Upper lobe of left lung (tissue), 6 donors: ENCODE measurements at places on chromosomes 2 and 18. TPM values are rescaled to one million over a fixed set of nuclear protein-coding genes. Genes with fewer than 3 reads are reported as not detected.

Gene MATN3
- total RNA-seq, result 6.4 TPM

DNA sequence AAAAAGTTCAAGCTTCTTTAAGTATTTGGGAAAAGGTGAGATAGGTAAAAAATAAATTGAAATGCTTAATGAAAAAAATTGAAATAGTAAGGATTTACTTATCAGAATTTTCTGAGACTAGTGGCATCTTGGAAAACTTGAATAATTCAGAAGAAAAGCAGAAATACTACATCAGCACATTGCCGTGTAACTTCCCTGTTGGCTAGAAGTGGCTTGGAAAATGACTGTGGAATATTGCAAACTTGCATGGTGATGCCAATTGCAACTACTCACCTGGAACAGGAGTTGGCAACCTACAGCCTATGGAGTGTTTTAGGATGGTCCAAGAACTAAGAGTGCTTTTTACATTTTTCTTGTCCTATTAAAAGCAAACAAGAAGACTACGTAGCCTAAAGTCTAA, 603.5 kb upstream of the VRK2 start:
- DNase-seq, result no peak
- no peaks in the 10 kb centered on the region for H3K4me1 ChIP-seq
- H3K4me3 ChIP-seq, result no peak overlapping the region

Gene GPR45
- total RNA-seq, result not detected

GRCh38 chr2:222877556-222878300, 16.9 kb downstream of the ACSL3 start:
- no peak for DNase-seq
- H3K27ac ChIP-seq, result no peak overlapping the region
- no peaks in the 10 kb centered on the region for H3K36me3 ChIP-seq
- no peaks in the 10 kb centered on the region for H3K27me3 ChIP-seq
- no peak overlapping the region for H3K4me3 ChIP-seq
- peaks cover 16% of the 10 kb centered on the region for H3K4me1 ChIP-seq

DNA sequence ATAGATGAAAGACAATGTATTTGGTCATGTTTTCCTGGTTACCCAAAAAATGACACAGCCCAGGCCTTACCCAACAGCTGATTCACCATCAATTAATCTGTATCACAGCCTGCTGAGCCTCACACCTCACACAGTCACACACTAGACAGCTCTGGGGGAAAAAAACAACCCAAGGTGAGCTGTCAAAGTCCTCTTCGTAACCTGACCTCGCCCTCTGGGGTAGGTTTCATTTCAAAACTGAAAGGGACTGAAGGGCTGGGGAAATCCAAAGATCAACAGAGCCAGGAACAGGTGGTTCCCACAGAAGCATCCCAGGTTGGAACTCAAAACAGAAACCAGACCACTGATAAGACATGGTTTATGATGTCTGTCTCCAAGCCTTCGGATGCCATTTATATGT, 18.2 kb upstream of the PCBP1 start:
- no peak for DNase-seq
- H3K27ac ChIP-seq, result peak overlapping the region; percentile 71
- peaks cover 29% of the 10 kb centered on the region for H3K4me1 ChIP-seq
- H3K27me3 ChIP-seq, result no peaks in the 10 kb centered on the region
- peaks cover 10% of the 10 kb centered on the region for H3K36me3 ChIP-seq

DNA sequence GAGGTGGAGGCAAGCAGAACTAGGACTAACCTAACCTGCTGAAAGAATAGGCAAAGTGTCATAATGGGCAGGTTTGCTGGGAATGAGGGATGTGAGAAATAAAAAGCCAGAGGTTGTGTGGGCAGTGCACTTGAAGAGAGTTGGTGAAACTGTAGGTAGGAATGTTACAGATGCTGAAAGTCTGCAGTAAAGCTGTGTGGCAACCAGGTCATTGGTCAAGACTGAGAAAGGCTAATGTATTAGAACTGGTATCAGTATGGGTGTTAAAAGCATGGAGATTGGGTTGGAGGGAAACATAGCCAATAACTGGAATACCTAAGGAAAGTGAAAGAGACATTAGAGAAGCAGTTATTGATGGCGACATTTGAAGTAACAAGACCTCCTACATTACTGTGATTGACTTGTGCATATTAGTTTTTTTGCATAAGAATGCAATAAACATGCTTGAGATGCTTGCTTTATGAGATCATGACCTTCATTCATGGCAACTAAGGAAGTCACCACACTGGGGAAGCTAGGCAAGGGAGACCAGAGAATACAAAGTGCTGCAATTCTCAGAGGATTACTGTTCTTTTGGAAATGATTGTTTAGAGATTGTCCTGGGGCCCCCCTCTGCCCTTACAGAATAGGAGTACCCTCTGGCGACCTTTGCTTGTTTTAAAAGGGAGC, 11.8 kb downstream of the GULP1 start:
- H3K4me3 ChIP-seq, result no peak overlapping the region
- no peaks in the 10 kb centered on the region for H3K27me3 ChIP-seq
- no peaks in the 10 kb centered on the region for H3K4me1 ChIP-seq
- H3K36me3 ChIP-seq, result no peaks in the 10 kb centered on the region

- no peaks in the 10 kb centered on the region for H3K27me3 ChIP-seq
- H3K4me1 ChIP-seq, result no peaks in the 10 kb centered on the region
- H3K4me3 ChIP-seq, result no peak overlapping the region
- H3K36me3 ChIP-seq, result no peaks in the 10 kb centered on the region
- DNase-seq, result no peak
- no peak overlapping the region for H3K27ac ChIP-seq
Observed at GRCh38 chr2:105929516-105929915, 184.8 kb downstream of the NCK2 start.

- H3K4me3 ChIP-seq, result no peak overlapping the region
- DNase-seq, result no peak
- H3K27ac ChIP-seq, result no peak overlapping the region
- H3K27me3 ChIP-seq, result no peaks in the 10 kb centered on the region
- H3K4me1 ChIP-seq, result no peaks in the 10 kb centered on the region
- H3K36me3 ChIP-seq, result no peaks in the 10 kb centered on the region
Observed at GRCh38 chr2:19611491-19612332, 253.3 kb upstream of the OSR1 start.

DNA sequence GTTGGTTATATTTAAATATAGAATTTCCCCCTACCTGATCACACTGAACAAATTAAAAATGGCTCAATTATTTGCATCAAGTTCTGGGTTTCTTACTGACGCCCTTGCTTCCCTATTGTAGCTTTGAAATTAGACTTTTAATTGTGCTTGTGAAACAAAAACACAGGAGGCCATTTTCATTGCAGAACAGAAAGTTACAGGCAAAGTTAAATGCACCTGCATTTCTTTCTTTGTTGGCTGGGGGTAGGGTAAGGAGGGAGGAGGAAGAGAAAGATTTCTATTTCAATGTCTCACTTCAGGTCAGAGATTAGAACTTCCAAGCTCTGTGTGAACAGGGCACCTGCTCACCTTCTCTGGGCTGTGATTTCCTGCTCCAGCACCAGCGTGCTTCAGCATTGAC, 199.6 kb downstream of the BCL11A start:
- DNase-seq, result no peak
- no peaks in the 10 kb centered on the region for H3K27me3 ChIP-seq
- no peak overlapping the region for H3K27ac ChIP-seq

- no peaks in the 10 kb centered on the region for H3K4me1 ChIP-seq
- no peak overlapping the region for H3K4me3 ChIP-seq
Observed at GRCh38 chr18:8863427-8863826, 158.1 kb downstream of the MTCL1 start.

- no peaks in the 10 kb centered on the region for H3K4me1 ChIP-seq
- DNase-seq, result no peak
- H3K27ac ChIP-seq, result no peak overlapping the region
- H3K4me3 ChIP-seq, result no peak overlapping the region
- H3K27me3 ChIP-seq, result no peaks in the 10 kb centered on the region
- no peaks in the 10 kb centered on the region for H3K36me3 ChIP-seq
Observed at GRCh38 chr2:151900331-151900730, 72.1 kb upstream of the ARL5A start.

DNA sequence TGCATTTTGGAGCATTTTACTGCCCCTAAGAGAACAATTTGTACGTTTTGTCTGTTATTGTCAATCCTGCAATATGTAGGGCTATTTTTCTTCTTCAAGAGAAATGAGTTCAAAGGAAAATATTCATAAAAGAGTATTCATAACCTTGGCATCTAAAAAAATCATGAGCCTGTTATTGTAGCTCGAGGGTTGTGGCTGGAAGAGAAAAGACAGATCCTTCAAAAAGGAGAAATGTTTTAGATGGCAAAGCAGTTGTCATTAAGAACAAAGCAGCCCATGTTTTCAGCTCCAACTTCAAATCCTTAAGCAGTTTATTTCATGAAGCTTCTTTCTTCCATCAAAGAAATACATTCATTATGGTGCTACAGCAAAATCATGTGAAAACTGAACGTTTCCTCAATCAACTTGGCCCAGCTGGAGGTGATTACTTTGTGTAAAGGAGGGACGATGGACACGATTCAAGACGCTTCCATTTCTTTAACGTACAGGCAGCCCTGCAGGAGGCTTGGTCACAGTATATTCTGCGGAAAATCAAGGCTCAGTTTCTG, 31.4 kb downstream of the QPCT start:
- no peaks in the 10 kb centered on the region for H3K27me3 ChIP-seq
- no peak for DNase-seq
- no peak overlapping the region for H3K27ac ChIP-seq
- H3K4me1 ChIP-seq, result no peaks in the 10 kb centered on the region
- H3K36me3 ChIP-seq, result no peaks in the 10 kb centered on the region
- H3K4me3 ChIP-seq, result no peak overlapping the region

- H3K4me3 ChIP-seq, result peak within 1 kb of the TSS; percentile 82
- no peaks in the 10 kb centered on the region for H3K27me3 ChIP-seq
- peaks cover 17% of the 10 kb centered on the region for H3K4me1 ChIP-seq
- peak; percentile 97 for DNase-seq
- H3K27ac ChIP-seq, result peak within 1 kb of the TSS; percentile 74
Observed at GRCh38 chr18:36187193-36187825, at the start of gene MOCOS. Gene MOCOS, plus strand, starts transcription at chr18:36187497. Its CDS starts 43 bp downstream, at chr18:36187540.

Gene UCN
- 5.0 TPM for total RNA-seq

GRCh38 chr2:150618245-150618895, 130.9 kb upstream of the RND3 start:
- no peaks in the 10 kb centered on the region for H3K36me3 ChIP-seq
- no peak overlapping the region for H3K4me3 ChIP-seq
- H3K27me3 ChIP-seq, result no peaks in the 10 kb centered on the region
- H3K4me1 ChIP-seq, result peaks cover under 1% of the 10 kb centered on the region

GRCh38 chr2:26610504-26611335, 30.4 kb downstream of the CIB4 start:
- DNase-seq, result no peak
- peak overlapping the region; percentile 61 for H3K27ac ChIP-seq
- H3K4me3 ChIP-seq, result no peak overlapping the region
- H3K4me1 ChIP-seq, result peaks cover 59% of the 10 kb centered on the region
- H3K36me3 ChIP-seq, result no peaks in the 10 kb centered on the region
- H3K27me3 ChIP-seq, result no peaks in the 10 kb centered on the region

- H3K4me1 ChIP-seq, result no peaks in the 10 kb centered on the region
- H3K27me3 ChIP-seq, result no peaks in the 10 kb centered on the region
- DNase-seq, result no peak
Observed at GRCh38 chr2:170088776-170089175, 89.2 kb upstream of the MYO3B start.

- peak overlapping the region; percentile 62 for H3K27ac ChIP-seq
- peaks cover 38% of the 10 kb centered on the region for H3K4me1 ChIP-seq
- H3K4me3 ChIP-seq, result no peak overlapping the region
- H3K36me3 ChIP-seq, result no peaks in the 10 kb centered on the region
- DNase-seq, result no peak
Observed at GRCh38 chr2:20585359-20585709, 65.6 kb downstream of the HS1BP3 start.

DNA sequence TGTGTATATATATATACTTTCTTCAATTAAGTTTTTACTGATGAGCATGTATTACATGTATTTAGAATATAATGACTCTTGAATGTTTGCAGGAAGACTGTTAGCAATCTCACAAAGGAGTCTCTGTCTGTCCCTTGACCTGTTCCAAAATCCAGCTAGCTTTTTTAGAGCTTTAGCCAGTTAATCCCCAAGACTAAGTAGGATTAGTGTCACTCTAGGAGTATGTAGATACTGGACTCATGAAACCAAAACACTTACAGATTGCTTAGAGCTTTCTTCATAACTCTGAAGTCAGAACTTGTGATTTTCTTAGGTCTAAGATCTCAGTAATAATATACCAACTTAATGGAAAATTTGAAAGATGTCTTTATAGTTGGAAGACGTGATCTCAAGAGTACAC, 2.2 kb downstream of the UBXN4 start:
- no peak overlapping the region for H3K4me3 ChIP-seq
- no peaks in the 10 kb centered on the region for H3K27me3 ChIP-seq
- peaks cover 30% of the 10 kb centered on the region for H3K4me1 ChIP-seq
- H3K36me3 ChIP-seq, result peaks cover 21% of the 10 kb centered on the region
- H3K27ac ChIP-seq, result no peak overlapping the region

Gene GRB14
- total RNA-seq, result 3.0 TPM

GRCh38 chr2:69102041-69102593, 89.1 kb downstream of the ANTXR1 start:
- DNase-seq, result no peak
- H3K27me3 ChIP-seq, result no peaks in the 10 kb centered on the region
- no peaks in the 10 kb centered on the region for H3K4me1 ChIP-seq
- peaks cover 8% of the 10 kb centered on the region for H3K36me3 ChIP-seq

Gene ALLC
- not detected for total RNA-seq

- H3K36me3 ChIP-seq, result no peaks in the 10 kb centered on the region
- H3K27me3 ChIP-seq, result no peaks in the 10 kb centered on the region
- no peak overlapping the region for H3K27ac ChIP-seq
- no peak for DNase-seq
Observed at GRCh38 chr2:25306777-25307368, 34.9 kb downstream of the DNMT3A start.

- H3K4me1 ChIP-seq, result peaks cover 3% of the 10 kb centered on the region
- H3K36me3 ChIP-seq, result no peaks in the 10 kb centered on the region
- peak overlapping the region; percentile 18 for H3K27ac ChIP-seq
- no peak overlapping the region for H3K4me3 ChIP-seq
- DNase-seq, result no peak
- no peaks in the 10 kb centered on the region for H3K27me3 ChIP-seq
Observed at GRCh38 chr2:1246239-1246638, 167.0 kb upstream of the TPO start.

GRCh38 chr2:219274361-219274921, 4.7 kb upstream of the DNAJB2 start:
- peaks cover 16% of the 10 kb centered on the region for H3K4me1 ChIP-seq
- H3K27me3 ChIP-seq, result no peaks in the 10 kb centered on the region
- peak; percentile 46 for DNase-seq
- H3K36me3 ChIP-seq, result no peaks in the 10 kb centered on the region
- H3K27ac ChIP-seq, result peak overlapping the region; percentile 78

GRCh38 chr2:195995499-195995898, 73.1 kb downstream of the DNAH7 start:
- H3K27me3 ChIP-seq, result no peaks in the 10 kb centered on the region
- no peak for DNase-seq
- no peaks in the 10 kb centered on the region for H3K4me1 ChIP-seq
- H3K4me3 ChIP-seq, result no peak overlapping the region
- H3K36me3 ChIP-seq, result no peaks in the 10 kb centered on the region

Gene ACADL
- total RNA-seq, result 68.6 TPM

Gene C2orf69
- 12.3 TPM for total RNA-seq
